ENCODE measurements at places on chromosomes 3 and 15. TPM values are rescaled to one million over a fixed set of nuclear protein-coding genes. Genes with fewer than 3 reads are reported as not detected.

FRMD4B gene
- 1.4 TPM for total RNA-seq

CCDC33 gene
- 6.7 TPM for total RNA-seq

CILP gene
- 0.24 TPM for total RNA-seq

ETV5 gene
- 24.1 TPM for total RNA-seq

ARPIN gene
- total RNA-seq, result 14.3 TPM

TAGLN3 gene
- not detected for total RNA-seq

PAQR5 gene
- total RNA-seq, result 97.0 TPM

CCDC9B gene
- total RNA-seq, result 25.1 TPM

TGM5 gene
- not detected for total RNA-seq

CPEB1 gene
- 3.2 TPM for total RNA-seq

CLEC3B gene
- not detected for total RNA-seq

ARPP19 gene
- total RNA-seq, result 109 TPM

MYH15 gene
- total RNA-seq, result 0.14 TPM

KCNH8 gene
- not detected for total RNA-seq

EFL1 gene
- total RNA-seq, result 24.3 TPM

LIPH gene
- total RNA-seq, result 5.1 TPM

LIPC gene
- 0.09 TPM for total RNA-seq

KLHL40 gene
- not detected for total RNA-seq

NEK10 gene
- 1.1 TPM for total RNA-seq

TKT gene
- total RNA-seq, result 2,011 TPM

CGNL1 gene
- 0.72 TPM for total RNA-seq

IL16 gene
- not detected for total RNA-seq

CCDC39 gene
- not detected for total RNA-seq

ANKRD63 gene
- total RNA-seq, result 0.40 TPM

STRIT1 gene
- total RNA-seq, result not detected

RGMA gene
- total RNA-seq, result 0.56 TPM

RBM15B gene
- total RNA-seq, result 19.9 TPM

RAB27A gene
- 12.4 TPM for total RNA-seq

LINGO1 gene
- total RNA-seq, result 10.0 TPM

FAM81A gene
- total RNA-seq, result 11.5 TPM

PARP14 gene
- 8.7 TPM for total RNA-seq

FRMD5 gene
- total RNA-seq, result 2.9 TPM

LSAMP gene
- 0.24 TPM for total RNA-seq

SELENOS gene
- total RNA-seq, result 161 TPM

CELF6 gene
- 0.10 TPM for total RNA-seq

DAZL gene
- total RNA-seq, result not detected

ANKRD34C gene
- total RNA-seq, result not detected

NGLY1 gene
- total RNA-seq, result 21.0 TPM

VEPH1 gene
- total RNA-seq, result 0.37 TPM

GOLIM4 gene
- total RNA-seq, result 19.5 TPM

ISG20 gene
- 32.2 TPM for total RNA-seq

CLPX gene
- total RNA-seq, result 37.2 TPM
